ENCODE measurements at places on chromosomes 13 and 19. TPM values are rescaled to one million over a fixed set of nuclear protein-coding genes. Genes with fewer than 3 reads are reported as not detected.

Gene RASAL3
- 1.7 TPM for total RNA-seq

Gene ZNF836
- 5.9 TPM for total RNA-seq

Gene PRPF31
- 34.0 TPM for total RNA-seq

Gene TBXA2R
- 1.9 TPM for total RNA-seq

Gene SKA3
- 0.65 TPM for total RNA-seq

Gene SAMD1
- total RNA-seq = 41.8 TPM

Gene ELSPBP1
- not detected for total RNA-seq

Gene CGB7
- not detected for total RNA-seq

Gene HAUS5
- 5.9 TPM for total RNA-seq

Gene NCR1
- total RNA-seq = not detected

Gene ATP8A2
- 0.08 TPM for total RNA-seq

Gene MBNL2
- total RNA-seq = 67.6 TPM

Gene FCER2
- total RNA-seq = not detected

Gene SIGLEC8
- not detected for total RNA-seq

Gene GSX1
- not detected for total RNA-seq

DNA sequence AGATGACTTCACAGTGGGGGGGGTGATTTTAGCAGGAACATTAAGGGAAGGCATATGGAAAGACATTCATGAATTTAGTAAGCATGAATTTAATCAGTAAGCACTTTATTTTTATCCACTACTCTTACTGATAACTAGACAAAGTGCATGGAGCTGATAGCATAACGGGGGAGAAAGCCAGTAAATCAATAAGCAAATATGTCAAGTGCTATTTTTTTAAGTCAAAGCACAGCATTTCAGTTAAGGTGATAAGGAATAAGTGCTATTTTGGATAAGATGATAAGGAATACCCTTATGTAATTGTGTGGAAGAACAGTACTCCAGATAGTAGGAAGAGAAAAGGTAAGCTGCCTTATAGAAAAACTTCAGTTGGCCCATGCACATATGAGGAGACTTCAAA is 19.4 kb downstream of the UFM1 start:
- no peak for DNase-seq

DNA sequence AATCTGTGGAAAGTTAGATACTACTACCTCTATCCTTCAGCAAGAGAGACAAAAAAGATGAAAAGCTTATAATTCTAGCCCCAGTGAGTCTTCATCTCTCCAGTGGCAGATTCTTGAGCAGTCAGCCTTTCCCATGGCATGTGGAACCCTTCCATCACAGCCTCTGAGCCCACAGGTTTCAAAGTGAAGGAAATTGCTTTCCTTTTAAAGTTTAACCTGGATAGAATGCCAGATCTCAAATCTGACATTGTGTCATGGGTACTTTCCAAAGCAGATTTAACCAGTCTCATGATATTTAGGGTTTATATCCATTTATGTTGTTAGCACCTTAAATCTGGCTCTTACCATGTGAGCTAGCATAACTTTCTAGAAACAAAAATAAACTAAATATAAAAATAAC is 39.3 kb downstream of the POLR1D start:
- no peak for DNase-seq

- no peak for DNase-seq
Measured at GRCh38 chr13:95451656-95452055, 100.9 kb upstream of the CLDN10 start.

DNA sequence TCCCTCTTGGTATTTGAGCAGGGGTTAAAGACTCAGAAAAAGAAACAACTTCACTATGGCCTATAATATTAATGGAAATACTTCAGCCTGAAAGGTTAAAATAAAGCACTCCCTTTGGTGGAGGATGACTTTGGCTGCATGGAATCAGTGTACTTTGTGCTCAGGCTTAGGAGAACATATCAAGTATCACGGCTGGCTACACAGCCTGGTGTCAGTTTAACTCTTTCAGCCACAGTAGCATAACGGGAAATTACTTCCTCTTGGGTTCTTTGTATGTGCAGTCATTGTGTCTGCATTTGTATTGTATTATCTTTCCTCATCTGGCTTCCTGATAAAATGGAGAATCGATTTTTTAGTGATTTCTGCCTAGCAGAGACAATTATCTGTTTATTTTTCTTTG is 239.0 kb downstream of the GGACT start:
- DNase-seq = no peak

GRCh38 chr13:23433171-23434153 is at the start of gene SACS:
Gene SACS (minus strand): TSS chr13:23433702. CDS start chr13:23411239, 22,463 bp downstream.
- no peak for DNase-seq

GRCh38 chr13:40146611-40147117 is 491.2 kb downstream of the COG6 start:
- no peak for DNase-seq

DNA sequence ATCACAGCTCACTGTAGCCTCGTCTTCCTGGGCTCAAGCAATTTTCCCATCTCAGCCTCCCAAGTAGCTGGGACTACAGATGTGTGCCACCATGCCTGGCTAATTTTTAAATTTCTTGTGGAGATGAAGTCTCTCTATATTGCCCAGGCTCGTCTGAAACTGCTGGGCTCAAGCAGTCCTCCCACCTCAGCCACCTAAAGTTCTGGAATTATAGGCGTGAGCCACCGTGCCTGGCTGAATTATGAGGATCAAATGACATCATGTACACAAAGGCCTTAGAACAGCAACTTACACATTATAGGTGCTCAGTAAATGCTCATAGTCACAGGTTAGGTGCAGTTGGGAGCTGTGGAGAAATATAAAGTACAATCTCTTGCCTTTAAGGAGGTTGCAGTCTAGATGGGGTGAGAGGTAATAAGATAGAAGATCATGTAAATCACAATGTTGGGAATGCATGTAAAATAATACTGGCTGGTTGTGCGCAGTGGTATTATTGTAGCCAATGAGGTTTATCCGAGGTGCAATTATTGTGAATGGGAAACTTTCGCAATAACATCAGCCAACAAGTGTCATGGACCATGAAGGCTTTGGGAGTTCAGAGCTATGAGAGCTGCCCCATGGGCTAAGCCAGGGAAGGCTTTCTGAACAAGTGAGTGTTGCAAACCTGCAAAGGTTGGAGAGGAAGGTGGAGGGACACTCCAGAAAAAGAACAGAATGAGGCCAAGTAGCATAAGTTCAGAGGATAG is 29.8 kb upstream of the CXCL17 start:
- DNase-seq = no peak

DNA sequence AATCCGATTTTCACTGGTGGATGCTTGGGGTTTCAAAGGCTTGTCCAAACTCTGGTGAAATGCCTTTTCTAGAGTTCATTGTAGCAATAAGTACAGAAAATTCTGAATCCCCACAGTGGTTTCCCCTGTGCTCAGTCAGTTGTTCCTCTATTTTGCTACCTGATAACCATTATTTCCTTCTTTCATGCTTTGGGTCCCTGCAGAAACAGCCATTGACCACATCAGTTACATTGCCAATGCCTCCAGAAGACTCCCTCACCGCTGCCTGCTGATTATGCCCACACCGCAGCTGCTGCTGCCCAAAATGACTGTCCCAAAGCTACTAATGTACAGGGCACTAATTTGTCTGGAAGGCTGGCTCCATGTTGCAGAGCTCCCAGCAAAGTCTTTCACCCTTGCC is 517.3 kb downstream of the KLF12 start:
- DNase-seq = no peak

- DNase-seq = no peak
Measured at GRCh38 chr13:82791035-82791434, 1091.2 kb downstream of the SLITRK1 start.

- no peak for DNase-seq
Measured at GRCh38 chr19:369876-370275, 25.3 kb upstream of the MIER2 start.

- no peak for DNase-seq
Measured at GRCh38 chr13:87093399-87093798, 577.8 kb upstream of the SLITRK5 start.

DNA sequence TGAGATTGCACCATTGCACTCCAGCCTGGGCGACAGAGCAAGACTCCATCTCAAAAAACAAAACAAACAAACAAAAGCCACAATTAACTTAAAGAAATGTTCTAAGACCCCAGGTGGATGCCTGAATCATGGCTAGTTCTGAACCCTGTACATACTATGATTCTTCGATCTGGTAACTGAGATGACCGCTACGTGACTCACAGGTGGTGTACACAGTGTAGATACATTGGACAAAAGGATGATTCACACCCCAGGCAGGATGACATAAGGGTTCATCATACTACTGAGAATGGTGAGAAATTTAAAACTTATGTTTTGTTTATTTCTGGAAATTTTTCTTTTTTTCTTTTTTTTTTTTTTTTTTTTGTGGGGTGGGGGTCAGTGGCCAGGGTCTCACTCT is 6.5 kb downstream of the ZNF426 start:
- DNase-seq = no peak

GRCh38 chr13:87777387-87777786 is 106.2 kb downstream of the SLITRK5 start:
- no peak for DNase-seq

DNA sequence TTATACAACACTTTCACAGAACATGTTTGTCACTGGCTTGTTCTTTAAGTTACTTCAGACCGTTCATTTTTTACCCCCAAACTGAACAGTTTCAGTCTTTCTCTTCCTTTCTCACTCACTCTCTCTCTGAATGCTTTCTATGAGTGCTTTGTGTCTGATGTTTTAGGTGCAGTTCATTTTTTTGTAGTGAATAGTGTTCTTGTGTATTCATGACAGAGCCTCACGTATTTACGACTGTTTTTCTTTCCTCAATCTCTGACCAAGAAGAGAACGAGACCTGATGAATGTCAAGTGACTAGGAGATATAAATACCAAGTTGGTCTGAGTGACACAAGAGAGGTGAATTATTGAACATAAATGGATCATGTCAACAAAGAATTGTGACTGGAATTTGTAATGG is 1525.0 kb upstream of the MIR17HG start:
- no peak for DNase-seq

DNA sequence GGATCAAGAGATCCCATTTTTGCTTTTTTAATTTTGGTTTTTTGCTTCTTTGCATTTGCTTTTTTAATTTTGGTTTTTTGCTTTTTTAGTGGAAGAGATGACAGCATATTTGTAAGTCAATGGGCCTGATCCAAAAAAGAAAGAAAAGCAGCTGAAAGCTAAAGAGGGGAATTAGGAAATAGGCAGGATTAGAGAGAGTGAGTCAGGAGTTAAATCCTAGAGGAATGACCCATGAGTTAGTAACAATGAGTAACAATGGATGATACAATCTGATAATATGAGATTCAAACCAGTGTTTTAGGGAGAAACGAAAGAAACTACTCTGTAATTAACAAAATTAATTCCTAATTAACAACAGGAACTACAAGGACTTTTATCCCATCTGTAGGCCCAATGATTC is 111.2 kb upstream of the SGCG start:
- DNase-seq = no peak

- DNase-seq = no peak
Measured at GRCh38 chr19:7505682-7506384, 10.1 kb upstream of the ZNF358 start.

DNA sequence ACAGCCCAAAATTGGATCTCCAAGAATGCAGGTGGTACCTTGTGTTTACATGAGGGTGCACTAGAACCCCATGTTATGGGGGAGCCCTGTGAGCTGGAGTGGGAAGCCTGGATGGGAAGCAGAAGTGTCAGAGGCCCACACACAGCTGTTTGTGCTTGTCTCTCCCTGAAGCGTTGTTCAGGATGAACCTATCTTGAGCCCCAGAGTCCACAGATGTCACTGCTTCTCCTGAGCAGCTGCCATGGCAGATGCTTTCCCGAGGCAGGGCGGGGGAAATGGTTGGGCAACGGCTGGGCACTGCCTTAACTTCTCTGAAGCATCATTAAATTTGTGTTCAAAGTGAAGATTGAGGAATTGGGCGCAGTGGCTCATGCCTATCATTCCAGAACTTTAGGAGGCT is 17.1 kb upstream of the CHST8 start:
- no peak for DNase-seq

DNA sequence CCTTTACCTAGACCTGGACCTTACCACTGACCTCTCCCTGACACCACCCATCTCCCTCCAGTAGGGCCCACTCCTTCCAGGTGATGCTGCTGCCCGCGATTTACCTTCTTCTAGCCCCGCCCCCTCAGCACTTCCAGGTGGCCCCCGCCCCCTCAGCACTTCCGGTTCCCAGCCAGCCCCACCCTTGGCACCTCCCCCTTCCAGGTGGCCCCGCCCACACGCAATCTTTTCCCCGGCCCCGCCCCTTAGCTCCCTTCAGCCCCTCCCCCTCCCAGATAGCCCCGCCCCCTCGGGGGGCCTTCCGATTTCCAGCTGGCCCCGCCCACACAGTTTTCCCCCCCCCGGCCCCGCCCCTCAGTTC is 586 bp downstream of the LIG1 start:
- DNase-seq = peak; percentile 91

- DNase-seq = no peak
Measured at GRCh38 chr19:42120276-42120980, 11.8 kb downstream of the POU2F2 start.

GRCh38 chr19:4455719-4456475 is 1.7 kb downstream of the UBXN6 start:
- no peak for DNase-seq

DNA sequence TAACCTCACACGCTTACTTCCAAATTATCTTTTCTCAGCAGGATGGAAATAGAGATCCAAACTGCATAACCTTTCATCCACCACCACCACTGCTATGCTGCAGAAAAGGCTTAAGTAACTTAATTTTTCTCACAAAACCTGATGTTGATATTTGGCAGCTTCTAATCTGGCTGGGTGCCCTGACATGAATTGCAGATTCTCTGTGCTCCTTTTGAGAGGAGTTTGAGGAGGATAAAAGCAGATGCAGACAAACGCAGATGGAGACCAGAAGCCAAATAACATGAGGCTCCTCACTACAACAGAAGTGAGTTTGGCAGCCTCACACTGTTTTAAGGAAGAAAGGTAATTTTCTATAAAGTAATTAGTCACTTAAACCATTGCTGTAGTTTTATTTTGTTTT is 646.2 kb upstream of the ATXN8OS start:
- no peak for DNase-seq

DNA sequence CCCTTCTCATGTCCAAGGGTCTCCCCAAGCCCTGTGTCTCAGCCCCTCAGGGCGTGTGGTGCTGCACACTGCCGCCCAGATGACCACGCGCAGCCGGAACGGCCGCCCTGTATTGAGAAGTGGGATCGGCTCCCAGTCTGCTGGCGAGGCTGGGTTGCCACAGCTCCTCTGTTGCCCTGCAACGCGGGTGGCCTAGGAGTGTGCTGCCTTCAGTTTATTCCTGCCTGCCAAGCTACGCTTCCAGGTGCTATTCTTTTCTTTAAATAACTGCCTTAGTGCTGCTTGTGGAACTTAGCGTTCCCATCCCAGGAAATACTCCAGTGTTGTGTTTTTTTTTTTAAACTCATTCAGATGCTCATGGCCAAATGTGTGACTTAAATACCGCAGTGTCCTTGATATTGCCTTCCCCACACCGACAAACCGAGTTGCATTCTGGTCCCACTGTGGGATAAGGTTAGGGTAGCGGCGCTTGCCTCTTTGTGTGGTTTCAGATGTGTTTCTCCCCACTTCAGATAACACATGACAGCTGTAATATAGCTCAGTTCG is 16.6 kb downstream of the ACTN4 start:
- DNase-seq = no peak

Measured in cardiac septum (tissue), 1 donor.